Peyer's patch (tissue), 4 donors: ENCODE measurements at places on chromosomes 3 and 15.

DNA sequence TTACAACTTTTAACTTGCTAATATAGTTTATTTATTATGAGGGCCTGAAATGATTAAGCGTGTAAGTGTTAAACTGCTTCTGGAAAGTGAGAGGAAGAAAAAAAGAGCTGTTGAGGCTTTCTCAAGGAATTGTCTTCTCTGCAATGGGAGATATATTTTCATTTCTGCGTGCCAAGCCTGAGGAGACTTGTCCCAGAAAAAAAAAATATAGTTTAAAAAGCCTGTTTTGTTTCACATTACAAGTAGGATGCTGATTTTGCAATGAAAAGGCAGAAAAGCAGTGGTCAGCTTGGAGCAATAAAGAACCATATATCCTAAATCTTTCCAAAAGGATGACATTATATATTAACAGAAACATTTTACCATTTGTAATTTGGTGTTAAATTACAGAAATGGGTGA lies 115.5 kb downstream of the GMNC start:
- DNase-seq: no peak

GRCh38 chr3:63910891-63911290 lies 1.3 kb downstream of the SCAANT1 start:
- no peak for DNase-seq

DNA sequence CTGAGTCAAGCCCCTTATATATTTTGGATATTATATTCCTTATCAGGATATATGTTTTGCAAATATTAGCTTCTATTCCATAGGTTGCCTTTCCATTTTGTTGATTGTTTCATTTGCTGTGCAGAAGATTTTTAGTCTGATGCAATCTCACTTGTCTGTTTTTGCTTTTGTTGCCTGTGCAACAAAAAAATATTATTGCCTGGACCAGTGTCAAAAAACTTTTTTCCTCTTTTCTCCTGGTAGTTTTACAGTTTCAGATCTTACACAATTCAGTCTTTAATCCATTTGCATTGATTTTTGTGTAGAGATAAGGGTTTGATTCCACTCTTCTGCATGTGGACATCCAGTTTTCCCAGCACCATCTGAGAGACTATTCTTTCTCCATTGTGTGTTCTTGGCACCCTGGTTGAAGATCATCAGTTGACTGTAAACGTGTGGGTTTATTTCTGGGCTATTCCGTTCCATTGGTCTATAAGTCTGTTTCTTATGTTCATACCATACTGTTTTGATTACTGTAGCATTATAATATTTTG lies 228.9 kb upstream of the NR2E3 start:
- no peak for DNase-seq

GRCh38 chr3:64865839-64866570 lies 178.2 kb upstream of the ADAMTS9 start:
- DNase-seq: no peak

- peak; percentile 35 for DNase-seq
These were observed 1.2 kb downstream of the RASGRF1 start for GRCh38 chr15:79089331-79089889.
